ENCODE measurements at places on chromosomes 12 and 14.
A peak's percentile ranks its signal among the peaks of the same experiment; 100 is the strongest.

DNA sequence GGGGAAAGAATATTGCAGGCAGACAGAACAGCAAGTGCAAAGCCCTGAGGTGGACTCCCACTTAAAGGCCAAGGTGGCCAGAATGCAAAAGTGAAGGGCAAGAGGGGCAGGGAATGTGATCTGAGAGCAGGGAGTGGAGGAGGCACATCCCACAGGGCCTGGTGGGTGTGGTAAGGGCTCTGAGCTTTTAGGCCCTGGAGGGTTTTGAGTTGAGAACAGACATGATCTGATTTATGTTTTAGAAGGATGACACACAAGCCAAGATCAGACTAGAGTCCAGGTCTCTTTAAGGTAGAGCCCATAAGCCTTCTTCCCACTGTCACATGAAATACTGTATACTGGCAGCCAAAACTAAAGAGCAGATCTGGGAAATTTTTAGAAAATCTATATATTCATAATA is 162.5 kb downstream of the SLC38A4 start:
- no peak for DNase-seq

GRCh38 chr14:64293976-64294671 is at the start of gene ESR2:
Gene ESR2 (minus strand): TSS chr14:64294371. CDS start chr14:64282985, 11,386 bp downstream.
- peak; percentile 64 for DNase-seq

- DNase-seq: no peak
Observed at GRCh38 chr12:11158885-11159444, 12.0 kb upstream of the SMIM10L1 start.

DNA sequence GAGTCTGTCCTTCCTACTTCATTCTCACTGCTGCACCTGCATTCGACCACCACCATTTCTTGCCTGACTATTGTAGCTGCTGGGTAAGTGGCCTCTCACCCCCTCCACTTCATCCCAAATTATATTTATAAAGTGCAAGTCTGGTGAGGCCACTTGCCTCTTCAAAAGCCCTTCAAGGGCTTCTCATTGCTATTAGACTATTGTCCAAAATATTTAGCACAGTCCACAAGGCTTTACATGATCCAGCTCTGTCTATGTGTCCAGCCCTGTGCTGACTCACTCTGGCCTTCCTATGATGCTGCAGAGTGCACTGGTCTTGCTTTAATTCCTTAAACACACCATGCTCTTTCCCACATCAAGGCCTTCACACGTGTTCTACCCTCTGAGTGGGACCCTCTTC is 46.0 kb downstream of the PAH start:
- DNase-seq: peak; percentile 9

DNA sequence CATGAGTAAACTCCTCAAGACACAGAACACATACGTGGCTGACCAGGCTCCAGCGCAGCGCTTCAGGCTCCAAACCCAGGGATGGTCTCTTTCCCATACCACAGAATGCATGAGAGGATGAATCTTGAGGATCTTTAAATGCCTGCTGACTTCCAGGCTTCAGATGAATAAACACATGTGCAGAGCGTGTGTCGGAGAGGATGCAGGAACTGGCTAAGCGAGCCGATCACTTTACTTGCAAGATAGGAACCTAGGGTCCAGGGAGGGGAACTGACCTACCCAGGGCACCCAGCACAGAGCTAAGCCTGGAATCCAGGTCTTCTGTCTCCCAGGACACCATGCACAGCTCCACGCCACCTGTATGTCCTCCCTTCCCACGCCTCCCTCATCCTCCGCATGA is 209.8 kb downstream of the BCL11B start:
- no peak for DNase-seq

GRCh38 chr14:105366386-105367074 is 31.8 kb upstream of the TEX22 start:
- no peak for DNase-seq

DNA sequence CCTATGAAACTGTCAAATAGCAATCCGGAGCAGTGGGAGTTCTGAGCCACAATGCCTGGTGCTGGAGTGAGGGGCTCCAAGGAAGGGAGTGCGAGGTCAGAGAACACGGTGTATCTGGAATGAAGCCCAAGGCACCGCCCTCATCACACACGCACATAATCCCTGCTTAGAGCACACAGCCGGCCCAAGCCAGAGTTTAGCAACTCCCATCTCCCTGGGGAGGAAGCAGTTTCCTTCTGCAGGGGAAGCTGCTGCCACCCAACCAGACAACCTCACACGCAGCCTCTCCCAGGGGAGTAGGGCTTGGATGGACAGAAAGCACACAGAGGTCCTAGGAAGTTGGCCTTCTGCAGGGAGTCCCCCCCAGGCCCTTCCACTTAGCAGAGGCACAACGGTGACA is 31.3 kb downstream of the ACTN1 start:
- no peak for DNase-seq

GRCh38 chr14:51006781-51007211 is 62.5 kb upstream of the PYGL start:
- no peak for DNase-seq

DNA sequence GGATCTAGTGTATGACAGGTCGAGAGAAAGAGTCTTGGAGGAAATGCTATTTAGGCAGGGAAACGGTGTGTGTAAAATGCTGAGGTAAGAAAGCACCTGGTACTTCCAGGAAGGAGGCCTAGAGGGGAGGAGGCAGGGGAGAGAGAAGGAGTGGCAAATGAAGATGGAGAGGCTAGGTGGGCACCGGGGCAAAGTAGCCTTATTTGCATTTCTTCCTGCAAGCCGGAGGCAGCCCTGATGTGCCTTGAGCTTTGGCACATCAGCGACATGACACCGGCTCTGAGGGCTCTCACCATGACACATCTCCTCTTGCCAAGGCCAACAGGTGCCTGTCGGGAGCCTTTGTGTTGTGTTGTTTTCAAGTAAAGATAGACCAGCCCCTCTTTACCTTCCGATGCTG is 61.6 kb downstream of the CPM start:
- DNase-seq: no peak

DNA sequence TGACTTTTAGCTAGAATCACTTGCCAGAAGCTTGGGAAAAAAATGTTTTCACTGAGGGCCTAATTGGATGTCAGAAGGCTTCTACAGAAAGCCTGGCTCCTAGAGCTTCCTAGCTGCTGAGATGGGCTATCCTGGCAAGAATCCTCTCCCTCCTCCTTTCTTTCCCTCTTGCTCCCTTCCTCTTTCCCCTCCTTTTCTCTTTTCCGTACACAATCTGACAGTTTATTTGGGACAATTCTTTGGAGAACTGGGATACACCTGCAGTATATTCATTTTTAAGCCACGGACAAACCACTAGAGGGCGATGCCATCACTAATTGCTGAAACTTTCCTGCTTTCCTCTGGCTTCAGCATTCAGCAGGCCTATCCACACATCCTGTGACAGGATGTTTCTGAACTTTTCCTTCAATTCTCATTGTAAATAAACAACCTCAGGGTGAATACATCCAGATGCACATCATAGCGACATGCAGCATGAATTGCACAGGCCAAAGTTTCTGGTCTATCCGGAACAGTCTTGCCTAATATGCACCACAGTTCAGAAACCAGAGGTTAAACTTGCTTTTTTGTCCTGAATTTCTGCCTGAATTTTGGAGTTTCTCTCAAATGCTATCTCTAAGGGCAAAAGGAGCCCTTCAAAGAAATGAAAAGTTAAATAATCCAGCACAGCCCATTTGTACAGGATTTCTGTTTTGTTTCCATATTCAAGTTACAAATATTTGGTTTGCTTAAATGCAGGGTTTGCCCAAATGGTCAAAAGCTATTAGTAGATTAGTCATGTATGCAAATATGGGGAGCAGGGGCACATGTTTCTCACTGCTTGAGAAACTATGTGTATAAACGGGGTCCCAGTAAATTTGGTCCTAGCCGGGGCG is 142.8 kb downstream of the PAWR start:
- peak; percentile 50 for DNase-seq

DNA sequence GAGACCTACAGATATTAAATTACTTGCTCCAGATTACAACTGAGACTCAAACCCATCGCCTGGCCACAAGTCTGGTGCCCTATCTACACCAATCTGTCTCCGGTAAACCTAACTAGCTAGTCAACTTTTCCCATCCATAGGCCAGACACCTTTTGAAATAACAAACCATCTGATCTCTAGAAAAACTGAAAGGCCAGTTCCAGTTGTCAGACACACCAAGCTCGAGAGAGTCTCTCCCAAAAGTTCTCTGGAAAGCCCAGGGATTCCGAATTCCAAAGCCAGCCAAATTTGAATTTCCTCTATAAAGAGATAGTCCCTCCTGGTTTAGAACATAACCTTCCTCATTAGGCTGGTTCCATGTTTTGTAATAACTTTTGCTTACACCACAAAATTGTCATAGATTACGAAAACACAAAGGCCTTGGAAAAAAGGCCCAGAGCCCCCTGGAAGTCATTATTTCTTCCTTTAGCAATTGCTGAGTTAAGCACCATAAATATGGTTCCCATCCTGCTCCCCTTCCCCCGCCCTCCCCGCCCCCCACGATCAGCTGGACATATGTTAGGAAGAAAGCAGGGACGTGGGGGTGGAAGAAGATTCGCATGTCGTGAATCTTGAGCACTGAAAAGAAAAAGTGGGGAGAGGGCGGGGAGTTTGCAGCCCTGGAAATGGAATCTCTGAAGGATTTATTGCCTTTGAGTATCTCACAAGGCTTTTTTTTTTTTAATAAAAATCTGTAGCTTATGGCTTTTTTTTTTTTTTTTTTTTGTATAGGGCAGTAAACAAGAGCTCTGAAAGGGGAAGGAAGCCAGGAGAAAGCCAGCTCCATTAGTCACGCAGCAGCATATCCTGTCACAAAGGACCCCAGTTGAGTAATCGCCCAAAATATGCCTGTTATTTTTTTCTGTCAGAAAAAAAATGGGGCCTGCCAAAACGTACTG is 110.4 kb downstream of the ZFP36L1 start:
- DNase-seq: no peak

DNA sequence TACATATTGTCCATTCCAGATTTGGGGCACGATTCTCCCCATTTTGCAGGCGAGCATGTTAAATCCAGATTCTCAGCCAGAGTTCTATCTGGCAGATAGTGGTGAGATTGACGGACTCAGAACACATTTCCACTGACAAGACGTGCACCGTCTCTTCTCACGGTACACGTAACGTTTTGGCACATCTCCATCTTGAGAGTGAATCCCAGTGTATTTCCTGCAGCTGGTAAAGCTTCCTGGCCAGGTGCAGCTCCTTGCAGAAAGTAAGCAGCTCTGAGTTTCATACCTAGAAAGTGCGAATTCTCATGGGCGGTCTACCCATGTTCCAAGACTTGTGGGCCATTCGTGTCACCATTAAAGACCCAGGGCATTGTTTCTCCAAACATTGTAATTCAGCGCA is 102.6 kb downstream of the TSPAN9 start:
- peak; percentile 29 for DNase-seq

DNA sequence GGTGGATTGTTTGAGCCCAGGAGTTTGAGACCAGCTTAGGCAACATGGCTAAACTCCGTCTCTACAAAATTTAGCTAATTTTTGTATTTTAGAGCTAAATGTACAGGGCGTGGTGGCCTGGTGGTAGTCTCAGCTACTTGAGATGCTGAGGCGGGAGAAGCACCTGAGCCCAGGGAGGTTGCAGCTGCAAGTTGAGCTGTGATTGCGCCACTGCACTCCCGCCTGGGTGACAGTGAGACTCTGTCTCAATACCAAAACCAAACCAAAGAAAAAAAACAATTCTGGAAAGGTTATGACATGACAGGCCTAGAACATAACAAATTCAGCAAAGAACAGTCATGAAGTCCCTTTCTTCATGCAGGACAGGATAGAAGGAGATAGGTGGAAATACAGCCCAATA is 25.7 kb downstream of the WDR89 start:
- DNase-seq: no peak

GRCh38 chr14:89851106-89851505 is 103.4 kb downstream of the EFCAB11 start:
- DNase-seq: peak; percentile 38

- DNase-seq: no peak
Observed at GRCh38 chr12:25146686-25147085, 48.3 kb downstream of the DNAI7 start.

- peak; percentile 94 for DNase-seq
Observed at GRCh38 chr12:67593041-67593440, 55.5 kb upstream of the DYRK2 start.

GRCh38 chr12:51218607-51219161 is 822 bp upstream of the POU6F1 start:
- DNase-seq: peak; percentile 63

DNA sequence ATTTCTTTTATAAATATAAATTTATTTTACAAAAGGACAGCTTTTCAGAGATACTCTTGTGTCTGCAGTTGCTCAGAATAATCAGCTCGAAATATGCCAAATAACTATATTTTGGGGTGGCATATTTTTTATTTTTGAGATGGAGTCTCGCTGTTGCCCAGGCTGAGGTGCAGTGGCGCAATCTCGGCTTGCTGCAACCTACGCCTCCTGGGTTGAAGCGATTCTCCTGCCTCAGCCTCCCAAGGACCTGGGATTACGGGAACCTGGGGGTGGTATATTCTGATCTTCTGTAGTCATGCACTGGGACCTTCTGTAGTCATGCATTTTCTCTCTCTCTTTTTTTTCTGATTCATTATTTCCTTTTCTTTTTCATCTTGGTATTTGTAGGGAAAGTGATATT is 135.0 kb upstream of the AMIGO2 start:
- no peak for DNase-seq

GRCh38 chr12:115944837-115945490 is 332.5 kb downstream of the MED13L start:
- no peak for DNase-seq

GRCh38 chr12:53807322-53807860 is 55.6 kb upstream of the CISTR start:
- no peak for DNase-seq

GRCh38 chr12:13268581-13268980 is 72.1 kb downstream of the EMP1 start:
- DNase-seq: no peak

DNA sequence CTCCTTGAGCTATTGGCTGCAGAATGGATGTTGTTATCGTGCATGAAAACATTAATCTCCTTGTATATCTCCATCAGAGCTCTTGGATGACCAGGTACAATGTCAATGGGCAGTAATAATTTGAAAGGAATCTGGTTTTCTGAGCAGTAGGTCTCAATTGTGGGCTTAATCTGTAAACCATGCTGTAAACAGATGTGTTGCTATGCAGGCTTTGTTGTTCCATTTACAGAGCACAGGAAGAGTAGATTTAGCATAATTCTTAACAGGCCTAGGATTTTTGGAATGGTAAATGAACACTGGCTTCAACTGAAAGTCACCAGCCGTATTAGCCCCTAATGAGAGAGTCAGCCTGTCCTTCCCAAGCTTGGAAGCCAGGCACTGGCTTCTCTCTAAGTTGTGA is 50.4 kb downstream of the ATG14 start:
- no peak for DNase-seq

GRCh38 chr12:59934486-59934885 is 338.7 kb downstream of the SLC16A7 start:
- no peak for DNase-seq

All from NCI-H510A treated with DMSO at 0.1 percent for 48 hours (cell line).